ENCODE measurements at places on chromosomes 1 and 21. TPM values are rescaled to one million over a fixed set of nuclear protein-coding genes. Genes with fewer than 3 reads are reported as not detected.

The FAM110D gene
- total RNA-seq: 0.92 TPM

The DYNLT5 gene
- 26.1 TPM for total RNA-seq

The DHX9 gene
- total RNA-seq: 223 TPM

The GREM2 gene
- total RNA-seq: 5.3 TPM

The B3GALT2 gene
- total RNA-seq: 87.0 TPM

The PIGC gene
- 30.9 TPM for total RNA-seq

The EDARADD gene
- 1.8 TPM for total RNA-seq

The ANKRD35 gene
- 1.6 TPM for total RNA-seq

The TRIM46 gene
- total RNA-seq: 21.2 TPM

The CD1D gene
- 0.23 TPM for total RNA-seq

The SYT6 gene
- 19.1 TPM for total RNA-seq

The NBPF6 gene
- not detected for total RNA-seq

The PLEKHA6 gene
- total RNA-seq: 23.1 TPM

The PGLYRP3 gene
- total RNA-seq: not detected

The CTSK gene
- 5.3 TPM for total RNA-seq

The BSND gene
- total RNA-seq: not detected

The DLGAP3 gene
- 23.8 TPM for total RNA-seq

The ST3GAL3 gene
- 53.1 TPM for total RNA-seq

The SYT14 gene
- 45.2 TPM for total RNA-seq

The SLC30A7 gene
- 30.9 TPM for total RNA-seq

The ZBTB7B gene
- total RNA-seq: 3.5 TPM

The SCAMP3 gene
- total RNA-seq: 29.5 TPM

The REN gene
- not detected for total RNA-seq

The SLC1A7 gene
- not detected for total RNA-seq

The KRTAP22-2 gene
- not detected for total RNA-seq

The EPHA2 gene
- 2.5 TPM for total RNA-seq

The RNU1-3 gene
- total RNA-seq: under 0.01 TPM

The SPSB1 gene
- 3.7 TPM for total RNA-seq

The ANKRD65 gene
- 1.6 TPM for total RNA-seq

The VAV3 gene
- 11.5 TPM for total RNA-seq

The LCE3E gene
- not detected for total RNA-seq

The ANGPTL3 gene
- not detected for total RNA-seq

The LCK gene
- total RNA-seq: 0.23 TPM

The UBE2U gene
- total RNA-seq: not detected

The PKP1 gene
- 0.92 TPM for total RNA-seq

The RPL5 gene
- total RNA-seq: 1,097 TPM

The TFF2 gene
- not detected for total RNA-seq

The RGS18 gene
- 1.8 TPM for total RNA-seq

The DEPDC1 gene
- total RNA-seq: 5.1 TPM

The S100A7A gene
- not detected for total RNA-seq
